ENCODE measurements at places on chromosomes 1 and 21.

DNA sequence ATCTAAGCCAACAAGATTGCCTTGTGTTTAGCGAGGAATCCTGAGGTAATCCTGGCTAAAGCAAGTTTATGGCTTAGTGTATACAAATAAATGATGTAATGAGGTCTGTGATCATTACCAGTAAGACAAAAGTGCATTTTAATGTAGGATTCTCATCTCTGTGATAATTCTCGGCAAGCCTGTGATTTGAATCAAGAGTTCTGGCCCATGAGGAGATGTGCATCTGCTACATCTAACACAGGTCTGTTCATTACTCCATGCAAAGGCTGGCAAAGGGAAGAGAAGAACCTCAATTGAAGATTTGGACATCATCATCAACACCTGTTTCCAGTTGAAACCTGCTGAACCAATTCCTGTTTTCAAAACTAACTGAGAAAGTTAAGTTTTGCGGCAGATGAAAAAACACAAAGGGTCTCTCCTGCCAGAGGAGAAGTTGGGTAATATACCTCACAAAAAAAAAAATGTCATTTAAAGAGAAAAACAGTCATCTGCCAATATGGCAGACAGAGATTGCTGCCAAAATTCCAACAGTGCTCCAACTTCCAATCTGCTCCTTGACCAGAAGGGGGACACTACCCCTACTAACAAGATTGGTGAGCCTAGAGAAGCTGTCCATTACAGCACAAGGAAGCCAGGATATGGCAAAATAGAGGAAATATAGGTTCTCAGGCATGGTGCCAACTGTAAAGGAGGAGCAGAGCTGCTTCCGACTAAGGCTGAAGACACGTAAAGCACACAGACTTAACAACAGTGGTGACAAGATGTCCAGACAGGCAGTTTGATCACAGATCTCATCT, 453.7 kb downstream of the TTLL7 start:
- no peak for DNase-seq

- DNase-seq = no peak
Observed at GRCh38 chr1:15426492-15427279, 11.6 kb upstream of the CTRC start.

- DNase-seq = no peak
Observed at GRCh38 chr1:27529704-27530018, 39.7 kb upstream of the WASF2 start.

DNA sequence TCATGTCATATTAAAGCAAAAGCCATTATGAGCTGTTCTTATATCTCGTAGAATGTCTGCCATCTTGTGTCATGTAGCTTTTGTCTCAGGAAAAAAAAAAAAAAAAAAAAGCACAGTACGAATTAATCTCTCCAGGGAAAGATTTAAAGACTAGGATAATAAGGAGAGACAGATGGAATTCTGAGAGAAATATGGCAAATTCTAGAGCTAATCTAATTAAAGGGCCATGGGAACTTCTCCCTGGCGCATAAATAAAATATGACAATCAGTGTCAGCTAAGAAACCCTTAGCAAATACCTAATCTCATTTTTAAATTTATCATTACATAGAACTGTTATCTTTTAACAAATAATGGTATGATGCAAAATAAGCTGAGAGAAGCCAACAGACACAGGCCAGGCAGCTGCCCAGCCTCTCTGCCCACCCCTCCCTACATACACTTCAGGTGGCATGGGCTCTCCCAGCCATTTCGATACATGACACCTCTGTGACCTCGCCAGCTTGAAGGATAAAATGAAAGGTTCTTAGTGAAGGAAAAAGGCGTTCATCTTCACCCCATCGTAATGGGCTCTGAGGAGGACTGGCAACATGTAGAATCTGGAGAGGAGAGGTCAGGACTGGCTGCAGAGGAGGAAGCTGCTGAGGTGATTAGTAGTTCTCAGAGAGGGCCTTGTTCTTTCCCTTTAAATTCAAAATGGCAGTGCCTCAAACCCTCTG, 39.8 kb downstream of the DISC1 start:
- no peak for DNase-seq

DNA sequence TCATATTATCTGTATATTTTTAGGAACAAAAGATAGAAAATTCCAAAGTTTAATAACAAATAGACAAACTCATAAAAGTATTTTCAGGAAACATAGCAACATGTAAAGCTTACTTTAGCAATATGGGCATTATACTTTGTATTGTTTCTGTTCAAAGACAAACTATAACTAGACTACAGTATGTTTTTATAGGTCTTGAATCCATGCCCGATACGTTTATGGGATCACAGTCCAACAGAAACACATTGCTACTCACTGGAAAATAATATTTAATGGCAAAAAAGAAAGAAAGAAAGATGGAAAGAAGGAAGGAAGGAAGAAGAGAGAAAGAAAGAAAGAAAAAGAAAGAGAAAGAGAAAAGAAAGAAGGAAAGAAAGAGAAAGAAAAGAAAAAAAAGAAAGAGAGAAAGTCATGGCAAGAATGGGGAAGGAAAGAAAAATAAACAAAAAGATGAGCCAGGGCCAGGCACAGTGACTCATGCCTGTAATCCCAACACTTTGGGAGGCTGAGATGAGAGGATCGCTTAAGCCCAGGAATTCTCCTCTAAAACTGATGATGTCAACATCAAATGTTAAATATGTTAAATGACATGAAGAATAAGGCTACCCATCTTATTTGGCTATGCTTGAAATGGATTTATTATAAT, 32.7 kb downstream of the TM2D1 start:
- no peak for DNase-seq
